Stimulated activated CD8-positive, alpha-beta memory T cell treated with anti-CD3 and anti-CD28 coated beads, Interleukin-15, amount 100 ng/mL, for 24 hours (primary cell): ENCODE measurements at places on chromosomes 1 and 21.

DNA sequence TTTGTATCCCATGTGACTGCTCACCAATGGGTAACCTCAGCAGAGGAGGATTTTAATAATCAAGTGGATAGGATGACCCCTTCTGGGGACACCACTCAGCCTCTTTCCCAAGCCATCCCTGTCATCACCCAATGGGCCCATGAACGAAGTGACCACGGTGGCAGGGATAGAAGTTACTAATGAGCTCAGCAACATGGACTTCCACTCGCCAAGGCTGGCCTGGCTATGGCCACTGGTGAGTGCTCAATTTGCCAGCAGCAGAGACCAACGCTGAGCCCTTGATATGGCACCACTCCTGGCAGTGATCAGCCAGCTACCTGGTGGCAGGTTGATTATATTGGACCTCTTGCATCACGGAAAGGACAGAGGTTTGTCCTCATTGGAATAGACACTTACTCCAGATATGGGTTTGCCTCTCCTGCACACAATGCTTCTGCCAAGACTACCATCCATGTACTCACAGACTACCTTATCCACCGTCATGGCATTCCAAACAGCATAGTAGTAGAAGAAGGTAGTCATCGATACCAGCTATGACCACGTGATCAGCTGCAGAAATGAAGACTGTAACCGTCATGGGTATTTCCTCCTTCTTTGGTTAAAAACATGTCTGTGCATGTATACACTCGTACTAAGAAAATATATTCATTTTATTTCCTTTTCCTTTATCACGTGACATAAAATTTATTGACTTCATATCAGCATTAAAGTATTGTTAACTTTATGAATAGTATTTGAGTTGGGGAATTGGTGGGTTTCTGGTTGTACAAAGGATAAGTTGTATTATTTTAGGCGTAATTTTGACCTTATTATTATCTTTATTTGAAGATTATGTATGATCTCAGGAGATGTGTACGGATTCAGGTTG, 562.6 kb downstream of the PTPRU start:
- no peak for DNase-seq

DNA sequence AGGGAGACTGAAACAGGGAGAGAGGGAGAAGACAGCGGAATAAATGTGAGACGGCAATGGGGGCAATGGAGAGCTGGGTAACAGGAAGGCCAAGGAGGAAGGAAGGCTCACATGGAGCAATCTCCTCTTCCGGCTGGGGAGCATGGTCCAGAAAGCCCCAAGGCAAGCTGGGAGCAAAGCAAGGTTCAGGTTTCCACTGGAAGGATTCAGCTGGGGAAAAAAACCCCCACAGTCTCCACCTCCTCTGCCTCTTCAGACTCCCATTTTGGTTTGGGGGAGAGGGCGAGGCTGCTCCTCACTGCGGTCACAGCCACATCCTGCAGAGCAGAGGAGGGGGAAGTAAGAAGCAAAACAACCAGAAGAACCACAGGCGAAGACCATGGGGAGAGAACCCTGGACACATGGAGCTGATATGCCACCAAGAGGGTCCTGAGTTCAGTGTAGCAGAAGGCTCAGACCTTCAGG, 650 bp downstream of the TNFAIP8L2 start:
- no peak for DNase-seq

GRCh38 chr1:53321776-53322602, 5.9 kb downstream of the LRP8 start:
- no peak for DNase-seq

DNA sequence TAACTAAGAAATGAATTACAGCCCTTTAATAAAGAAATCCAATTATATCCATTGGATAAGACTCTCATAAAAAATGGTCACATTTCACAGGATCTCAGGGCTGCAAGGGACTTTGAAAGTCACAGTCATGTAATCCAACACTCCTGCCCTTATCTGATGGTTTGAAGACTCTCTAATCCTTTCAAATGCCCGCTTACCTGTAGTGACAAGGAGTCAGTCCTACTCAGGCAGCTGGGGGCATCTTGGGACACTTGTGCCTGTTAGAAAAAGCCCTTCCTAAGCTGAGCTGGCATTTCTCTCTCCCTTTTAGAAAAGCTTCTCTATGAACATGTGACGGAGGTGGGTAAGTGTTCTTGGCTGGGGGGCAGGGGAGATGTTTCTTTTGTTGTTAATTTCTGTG, 11.0 kb upstream of the ZNF691 start:
- DNase-seq = no peak

DNA sequence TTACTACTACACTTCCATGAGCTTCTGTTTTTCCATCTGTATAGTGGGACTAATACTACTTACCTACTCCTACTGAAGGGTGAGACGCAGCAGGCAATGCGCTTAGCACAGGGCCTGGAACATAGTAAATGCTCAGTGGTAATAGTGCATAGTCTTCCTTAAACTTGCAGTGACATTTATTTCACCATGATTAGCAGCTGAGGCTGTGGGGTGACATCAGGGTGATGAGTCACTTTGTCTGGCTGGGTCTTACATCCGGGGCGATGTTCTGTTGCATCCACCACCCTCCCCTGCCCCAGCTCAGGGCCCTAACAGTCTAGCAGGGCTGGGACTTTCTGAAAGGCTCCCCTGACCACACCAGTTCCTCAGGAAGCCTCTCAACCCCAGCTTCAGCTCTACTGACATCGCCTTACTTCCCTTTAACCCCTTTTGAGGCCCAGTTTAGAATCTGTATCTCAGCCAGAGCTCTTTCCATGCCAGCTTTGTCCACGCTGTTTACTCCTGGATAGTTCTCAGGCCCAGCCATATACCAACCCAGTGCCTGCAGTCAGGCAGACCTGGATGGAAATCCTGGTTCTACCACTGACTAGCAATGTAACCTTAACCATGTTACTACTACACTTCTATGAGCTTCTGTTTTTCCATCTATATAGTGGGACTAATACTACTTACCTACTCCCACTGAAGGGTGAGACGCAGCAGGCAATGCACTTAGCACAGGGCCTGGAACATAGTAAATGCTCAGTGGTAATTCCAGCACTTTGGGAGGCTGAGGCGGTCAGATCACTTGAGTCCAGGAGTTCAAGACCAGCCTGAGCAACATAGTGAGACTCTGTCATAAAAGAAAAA, 66.3 kb downstream of the CD58 start:
- DNase-seq = no peak

DNA sequence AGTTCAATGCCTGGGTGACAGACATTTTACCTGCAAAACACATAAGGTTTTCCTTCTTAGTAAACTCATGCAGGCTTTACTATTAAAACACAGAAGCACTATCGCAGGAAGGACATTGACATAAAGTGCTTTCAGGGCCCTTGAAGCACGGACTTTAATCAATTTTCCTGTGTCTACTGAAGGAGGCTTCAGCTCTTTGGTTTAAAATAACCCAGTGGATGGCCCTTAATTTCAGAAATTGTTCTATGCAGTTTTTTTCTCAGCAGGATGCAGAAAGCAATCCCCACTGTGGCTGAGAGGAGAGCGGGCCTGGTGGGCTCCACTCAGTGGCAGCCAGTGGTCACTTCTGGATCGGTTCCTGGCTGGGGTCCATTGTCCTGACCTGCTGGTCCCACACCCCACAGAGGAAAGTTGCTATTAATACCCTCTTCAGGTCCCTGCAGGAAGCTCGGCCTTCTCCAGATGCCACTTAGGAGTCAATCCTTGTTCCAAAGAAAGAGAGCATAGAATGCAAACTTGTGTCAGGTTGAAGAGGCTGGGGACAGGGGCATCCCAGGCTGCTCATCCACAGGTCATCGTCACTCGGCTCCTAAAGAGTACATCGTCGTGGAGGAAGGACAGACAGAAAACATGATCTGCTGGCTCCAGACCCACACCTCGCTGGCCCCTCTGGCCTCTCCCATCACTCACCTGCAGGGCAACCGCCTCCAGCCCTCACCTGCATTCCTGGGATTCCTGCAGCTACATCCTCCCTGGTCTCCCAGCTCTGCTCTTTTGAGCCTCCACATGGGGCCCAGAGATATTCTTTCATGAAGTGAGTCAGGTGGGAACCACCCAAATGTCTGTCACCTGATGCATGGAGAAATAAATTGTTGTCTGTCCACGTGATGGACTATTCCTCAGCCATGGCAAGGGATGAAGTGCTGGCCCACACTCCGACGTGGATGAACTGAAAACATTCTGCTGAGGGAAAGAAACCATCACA, 153.1 kb downstream of the PSMG1 start:
- no peak for DNase-seq

- no peak for DNase-seq
Observed at GRCh38 chr1:170027760-170028159, 46.7 kb downstream of the KIFAP3 start.
